ENCODE measurements at places on chromosomes 12 and 14.

DNA sequence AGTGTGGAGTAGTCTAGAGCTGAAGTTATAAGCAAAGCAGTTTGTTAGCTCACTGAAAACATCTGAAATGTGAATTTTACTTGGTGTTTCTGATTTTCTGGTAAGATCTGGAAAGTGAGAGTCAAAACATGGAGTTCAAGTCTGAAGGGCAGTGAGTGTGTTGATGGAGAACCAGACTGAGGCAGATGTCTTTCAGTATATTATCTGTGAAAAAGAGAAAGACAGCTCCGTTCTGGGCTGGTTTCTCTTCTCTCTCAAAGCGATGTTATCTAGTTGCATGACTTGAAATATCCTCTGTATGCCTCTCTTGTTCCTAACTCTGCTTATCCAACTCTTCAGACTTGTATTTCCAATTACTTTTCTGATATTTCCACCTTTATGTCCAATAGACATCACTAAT lies 381.9 kb upstream of the RGS6 start:
- no peak for DNase-seq

DNA sequence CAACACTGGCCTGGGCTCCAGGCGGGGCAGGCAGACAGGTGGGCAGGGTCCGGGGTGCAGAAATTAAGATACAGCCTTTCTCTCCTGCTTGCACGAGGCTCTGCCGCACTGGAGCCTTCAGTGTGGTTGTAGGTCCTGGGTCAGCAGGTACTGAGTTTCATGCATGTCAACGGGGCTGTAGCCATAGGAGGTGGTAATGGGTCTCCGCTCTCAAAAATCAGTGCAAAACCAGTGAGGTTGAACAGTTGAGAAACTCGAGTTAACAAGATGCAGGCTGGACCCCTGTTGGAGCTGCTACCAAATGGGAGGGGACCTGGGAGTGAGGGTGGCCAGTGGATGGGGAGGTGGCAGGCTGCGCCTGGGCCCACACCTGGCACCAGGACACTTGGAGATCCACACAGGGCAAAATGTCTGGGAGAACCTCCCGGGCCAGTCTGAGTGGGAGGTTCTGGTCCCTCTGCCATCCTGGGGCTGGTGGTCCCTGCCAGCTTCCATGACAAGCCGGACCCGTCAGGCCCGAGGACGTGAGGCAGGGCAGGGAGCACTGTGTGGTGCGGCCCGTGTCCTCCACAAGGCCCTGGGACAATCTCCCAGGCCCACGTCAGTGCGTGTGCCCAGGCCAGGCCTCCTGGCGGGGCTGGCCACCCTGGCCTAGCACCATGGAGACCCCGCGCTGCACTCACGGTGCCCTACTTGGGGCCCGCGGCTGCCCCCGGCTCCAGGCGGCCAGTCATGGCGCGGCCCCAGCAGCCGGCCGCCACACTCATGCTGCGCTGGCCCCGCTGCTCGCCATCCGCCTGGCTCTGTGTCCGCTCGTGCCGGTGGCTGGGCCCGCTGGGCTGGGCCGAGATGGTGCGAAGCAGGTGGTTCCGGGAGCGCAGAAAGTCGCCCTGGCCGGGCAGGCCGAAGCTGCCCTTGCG lies 5.1 kb downstream of the ARL6IP4 start:
- no peak for DNase-seq

DNA sequence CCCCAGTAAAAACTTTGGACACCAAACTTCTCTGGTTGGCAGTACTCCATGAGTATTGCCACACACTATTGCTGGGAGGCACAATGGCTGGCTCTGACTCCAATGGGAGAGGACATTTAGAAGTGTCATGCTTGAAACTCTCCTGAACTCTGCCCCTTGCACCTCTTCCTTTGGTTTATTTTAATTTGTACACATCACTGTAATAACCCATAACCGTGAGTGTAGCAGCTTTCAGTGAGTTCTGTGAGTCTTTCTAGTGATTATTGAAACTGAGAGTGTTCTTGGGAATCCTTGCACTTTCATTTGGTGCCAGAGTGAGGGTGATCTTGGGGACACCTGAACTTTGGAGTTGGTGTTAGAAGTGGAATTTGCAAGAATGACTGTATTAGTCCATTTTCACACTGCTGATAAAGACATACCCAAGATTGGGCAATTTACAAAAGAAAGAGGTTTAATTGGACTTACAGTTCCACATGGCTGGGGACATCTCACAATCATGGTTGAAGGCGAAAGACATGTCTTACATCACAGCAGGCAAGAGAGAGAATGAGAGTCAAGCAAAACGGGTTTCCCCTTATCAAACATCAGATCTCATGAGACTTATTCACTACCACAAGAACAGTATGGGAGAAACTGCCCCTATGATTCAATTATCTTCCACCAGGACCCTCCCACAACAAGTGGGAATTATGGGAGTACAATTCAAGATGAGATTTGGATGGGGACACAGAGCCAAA lies 41.3 kb upstream of the CEP83 start:
- DNase-seq, result no peak

GRCh38 chr12:12720672-12721161 lies 3.5 kb downstream of the CDKN1B start:
- DNase-seq, result no peak

DNA sequence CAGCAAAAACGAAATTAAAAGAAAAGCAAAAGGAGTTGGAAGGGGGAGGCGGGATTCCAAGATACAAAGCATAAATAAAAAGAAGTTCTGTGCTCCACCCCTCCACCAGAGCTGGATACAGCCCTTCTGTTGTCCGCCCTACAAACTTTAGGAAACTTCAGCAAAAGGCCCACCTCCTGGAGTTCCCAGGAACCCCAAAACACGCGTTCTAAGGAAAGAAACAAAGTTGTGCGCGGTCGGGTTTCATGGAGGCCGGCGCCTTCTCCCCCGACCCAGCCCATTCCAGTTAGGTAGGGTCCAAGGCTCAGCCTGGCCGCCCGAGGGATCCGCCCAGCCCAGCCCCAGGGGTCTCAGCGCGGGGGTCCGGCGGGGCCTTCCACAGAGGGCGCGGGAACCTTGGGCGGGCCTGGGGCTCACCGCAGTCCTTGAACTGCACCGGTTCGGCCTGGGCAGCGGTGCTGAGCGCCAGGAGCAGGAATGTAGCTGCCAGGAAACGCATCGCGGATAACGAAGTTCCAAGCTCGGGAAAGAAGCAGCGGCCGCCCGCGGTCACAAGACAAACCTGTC lies at the start of gene NPC2:
Gene NPC2, minus strand, starts transcription at position 530 of the 567 bp plus-strand sequence. Its CDS starts 31 bp downstream, at position 499.
- no peak for DNase-seq

- DNase-seq, result no peak
These were observed 33.1 kb downstream of the CD9 start for GRCh38 chr12:6233121-6233971.

DNA sequence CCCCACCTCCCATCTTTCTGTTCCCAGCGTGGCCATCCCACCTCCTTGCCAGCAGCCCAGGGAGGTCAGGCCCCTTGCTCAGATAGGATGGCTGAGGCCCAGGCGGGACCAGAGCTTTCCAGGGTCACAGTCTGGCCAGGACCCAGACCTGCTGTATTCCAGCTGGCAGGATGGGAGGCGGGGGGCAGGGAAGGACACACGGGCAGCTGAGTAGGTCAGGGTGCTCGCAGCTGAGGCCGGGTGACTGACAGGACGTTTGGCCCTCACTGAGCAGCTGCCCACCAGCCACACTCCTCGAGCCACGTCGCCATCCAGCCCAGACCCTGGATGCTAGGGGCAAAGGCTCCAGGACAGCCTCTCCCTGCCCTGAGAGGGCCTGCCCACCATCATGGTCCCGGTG lies 4.0 kb downstream of the NUDT14 start:
- no peak for DNase-seq

DNA sequence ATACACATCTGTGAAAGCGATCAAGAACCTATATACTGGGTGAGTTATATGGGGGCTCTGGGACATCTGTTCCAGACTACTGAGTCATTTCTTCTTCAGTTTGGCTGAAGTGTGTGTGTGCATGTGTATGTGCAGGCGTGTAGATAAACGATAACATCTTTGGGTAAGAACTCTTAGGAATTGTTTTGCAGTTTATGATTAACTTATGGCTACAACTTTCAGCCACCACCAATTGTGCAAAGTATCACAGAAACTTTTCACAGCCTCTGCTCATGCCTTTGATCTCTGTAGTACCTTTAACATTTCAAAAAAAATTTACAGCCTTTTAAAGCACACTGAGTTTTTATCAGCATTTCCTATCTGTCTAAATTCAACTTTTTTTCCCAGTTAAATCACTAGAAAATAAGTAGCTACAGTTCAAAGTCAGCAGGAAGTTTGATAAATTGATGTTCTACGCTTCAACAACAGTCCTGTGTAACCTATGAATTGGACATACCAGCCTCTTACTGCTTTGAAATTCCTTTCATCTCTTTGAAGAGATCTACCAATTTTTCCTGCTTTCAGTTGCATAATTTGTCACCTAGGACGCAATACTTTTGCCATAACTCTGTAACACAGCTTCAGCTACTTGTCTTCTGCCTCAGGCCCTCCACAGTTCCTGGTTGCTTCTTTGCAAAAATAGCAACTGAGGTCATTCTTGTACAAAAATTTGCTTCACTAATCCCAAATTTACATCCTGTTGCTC lies 43.0 kb downstream of the PPM1H start:
- DNase-seq, result no peak

- peak; percentile 45 for DNase-seq
These were observed 148.7 kb downstream of the SMOC1 start for GRCh38 chr14:70027785-70028428.

GRCh38 chr14:49636866-49637265 lies 1.8 kb upstream of the DNAAF2 start:
- DNase-seq, result no peak

DNA sequence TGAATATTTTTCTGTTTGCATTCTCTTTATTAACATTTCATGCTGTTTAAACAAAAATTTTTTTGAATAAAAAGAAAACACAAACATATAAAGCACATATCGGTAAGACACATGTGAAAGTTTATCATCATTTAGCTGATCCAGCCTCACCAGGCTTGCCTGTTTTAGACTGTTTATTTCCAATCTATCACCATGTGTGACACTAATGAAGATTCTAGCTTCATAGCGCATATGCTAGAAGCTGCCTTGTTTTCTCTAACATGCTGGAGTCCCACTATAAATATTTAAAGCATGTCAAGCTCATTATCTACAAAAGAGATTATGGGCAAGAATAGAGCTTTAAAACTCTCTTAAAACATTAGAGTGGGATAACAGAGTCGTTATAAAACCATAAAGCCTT lies 25.4 kb upstream of the ADAMTS20 start:
- no peak for DNase-seq

- DNase-seq, result no peak
These were observed 48.9 kb downstream of the KIF26A start for GRCh38 chr14:104187121-104187889.

- no peak for DNase-seq
These were observed 851.4 kb upstream of the SEL1L start for GRCh38 chr14:82385048-82385447.

GRCh38 chr12:23528316-23528715 lies 421.2 kb downstream of the SOX5 start:
- no peak for DNase-seq

- no peak for DNase-seq
These were observed 3.5 kb upstream of the BDKRB1 start for GRCh38 chr14:96252323-96252998.

DNA sequence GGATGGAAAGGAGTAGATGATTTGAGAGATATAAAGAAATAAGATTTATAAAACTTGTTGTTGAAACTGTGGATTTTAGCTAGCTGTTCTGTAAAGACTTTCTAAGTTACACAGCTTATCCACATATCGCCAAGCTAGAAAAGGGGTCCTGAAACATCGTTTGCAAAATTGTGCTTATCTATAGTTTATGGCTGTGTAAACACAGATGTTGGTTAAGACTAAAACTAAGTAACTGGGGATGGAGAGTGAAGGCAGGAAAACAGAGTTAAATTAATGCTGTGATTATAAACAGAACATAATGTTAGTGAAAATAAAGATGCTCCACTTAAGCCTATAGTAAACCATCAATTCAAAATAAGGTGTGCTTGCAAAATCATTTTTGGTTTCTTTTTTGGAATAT lies 311.3 kb upstream of the DDHD1 start:
- DNase-seq, result no peak

GRCh38 chr14:92033906-92034687 lies 5.8 kb downstream of the TRIP11 start:
- no peak for DNase-seq

- no peak for DNase-seq
These were observed at the start of gene STXBP6 for GRCh38 chr14:25049568-25050268. TSS of gene STXBP6 (minus strand) at chr14:25050147. CDS start at chr14:24974818, 75,329 bp downstream.

DNA sequence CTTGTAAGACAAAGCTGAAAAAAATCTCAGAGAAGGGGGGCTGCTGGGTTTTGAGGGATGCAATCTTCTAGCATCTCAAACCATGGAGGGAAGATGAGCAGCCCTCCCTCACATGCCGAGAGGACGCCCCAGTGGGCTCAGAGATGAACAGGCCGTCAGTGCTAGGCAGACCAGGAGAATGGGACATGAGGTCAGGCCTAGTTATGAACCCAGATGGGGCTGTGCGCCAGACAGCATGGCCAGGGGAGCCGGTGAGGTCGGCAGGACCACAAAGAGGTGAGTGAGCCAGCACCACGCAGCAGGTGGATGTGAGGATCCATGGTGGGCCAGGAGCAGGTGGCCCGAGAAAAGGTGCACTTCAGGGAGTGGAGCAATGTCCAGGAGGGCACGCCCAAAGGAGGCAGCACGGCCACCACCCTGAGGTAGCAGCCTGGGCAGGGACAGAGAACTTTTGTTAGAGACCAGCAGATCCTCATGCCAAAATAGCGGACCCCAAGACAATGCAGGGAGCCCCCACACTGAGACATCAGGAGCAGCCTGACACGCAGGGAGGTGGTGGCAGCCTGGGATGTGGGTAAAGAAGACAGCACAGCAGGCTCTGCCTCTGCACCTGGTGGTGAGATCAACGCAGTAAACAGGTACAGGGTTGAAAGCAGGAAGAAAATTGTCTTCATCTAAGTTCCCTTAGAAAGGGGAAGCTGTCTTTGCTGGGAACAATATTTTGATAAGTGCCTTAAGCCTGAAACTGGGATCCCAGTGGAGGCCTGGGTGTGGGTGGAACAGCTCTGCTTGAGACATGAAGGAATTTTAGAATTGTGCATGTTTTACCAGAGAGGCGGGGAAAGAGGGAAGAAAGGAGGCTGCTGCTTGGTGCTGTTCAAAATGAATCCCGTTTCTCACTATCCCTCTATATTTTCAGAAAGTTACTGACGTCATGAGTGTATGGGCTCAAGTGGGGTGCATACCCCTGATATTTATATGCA lies 17.8 kb upstream of the MCRS1 start:
- DNase-seq, result no peak

GRCh38 chr14:65840786-65841185 lies 428.3 kb downstream of the FUT8 start:
- no peak for DNase-seq

DNA sequence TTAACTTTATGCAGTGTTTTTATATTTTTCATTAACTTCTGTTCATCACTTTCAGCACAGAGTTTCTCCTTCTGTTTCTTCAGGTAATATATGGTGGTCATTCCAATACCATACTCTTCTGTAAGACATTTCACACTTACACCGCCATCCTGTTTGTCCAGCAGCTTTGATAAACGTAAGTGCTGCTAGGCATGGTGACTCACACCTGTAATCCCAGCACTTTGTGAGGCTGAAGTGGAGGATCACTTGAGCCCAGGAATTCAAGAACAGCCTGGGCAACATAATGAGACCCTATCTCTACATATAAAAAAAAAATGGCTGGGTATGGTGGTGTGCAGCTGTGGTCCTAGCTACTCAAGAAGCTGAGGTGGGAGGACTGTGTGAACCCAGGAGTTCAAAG lies 55.8 kb downstream of the EXOC5 start:
- DNase-seq, result no peak

Data from activated T-helper 1 cell treated with anti-CD3 and anti-CD28 coated beads, Interleukin-12 subunit alpha, Interleukin-12 subunit beta, Interleukin-2, Interleukin-4 antibody, amounts not matched to agents 30 ng/mL and 10 ng/mL and 1 ng/mL, durations not matched to agents 14 hours and 24 hours and 36 hours (primary cell).